ENCODE measurements at places on chromosomes 4 and X.

DNA sequence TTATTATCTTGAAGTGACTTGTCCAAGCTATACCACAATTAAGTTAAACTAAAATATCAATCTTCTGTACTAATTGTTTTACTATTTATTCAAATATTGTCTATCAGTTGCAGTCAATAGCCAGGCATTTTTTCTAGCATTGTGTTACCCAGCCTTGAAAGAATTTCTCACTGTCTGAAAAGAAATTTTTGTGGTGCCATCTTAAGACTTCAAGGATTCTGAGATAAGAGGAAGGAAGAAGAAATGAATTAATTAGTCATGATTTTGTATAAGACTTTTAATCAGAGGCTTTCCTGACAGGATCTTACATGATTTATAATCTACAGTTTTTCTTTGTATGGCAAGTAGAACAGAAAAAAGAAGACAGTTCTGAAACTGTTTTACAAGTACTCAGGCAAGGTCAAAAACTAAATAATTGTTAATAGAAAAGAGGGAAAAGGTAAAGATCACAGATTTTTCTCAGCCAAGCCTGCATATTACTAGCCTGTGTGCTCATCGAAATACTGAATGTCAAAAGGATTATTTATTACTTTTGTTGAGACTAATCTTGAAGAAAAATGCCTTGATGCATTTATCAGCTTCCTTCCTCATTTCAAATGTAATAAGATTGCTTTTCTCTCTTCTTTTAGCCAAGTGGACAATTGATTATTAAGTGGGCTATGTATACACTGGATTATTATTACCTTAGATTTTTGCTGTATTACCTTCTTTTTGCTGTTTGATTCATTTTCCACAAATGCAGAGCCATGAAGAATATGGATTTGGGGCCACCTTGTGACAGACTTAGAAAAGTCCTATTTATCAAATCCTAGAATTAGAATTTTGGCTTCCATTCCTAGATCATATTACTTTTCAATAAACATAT, 53.8 kb downstream of the CXCL1 start:
- no peak for DNase-seq

DNA sequence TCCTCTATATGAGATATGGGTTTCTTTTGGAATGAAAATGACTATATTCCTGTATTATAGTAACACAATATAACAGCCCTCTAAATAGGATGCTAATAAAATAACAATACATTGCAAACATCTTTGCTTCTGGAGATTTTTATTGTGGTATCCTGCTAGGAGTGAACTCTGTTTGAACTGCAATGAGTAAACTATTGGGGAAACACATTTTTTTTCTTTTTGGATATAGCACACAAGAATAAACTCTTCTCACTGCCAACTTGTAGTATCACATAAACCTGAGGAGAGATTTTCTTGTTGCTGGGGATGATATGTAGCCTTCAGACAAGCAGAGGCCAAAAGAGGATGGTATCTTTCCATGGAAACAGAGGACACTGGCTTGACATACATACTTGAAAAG, 238.2 kb downstream of the C4orf33 start:
- no peak for DNase-seq

- DNase-seq = peak; percentile 89
Observed at GRCh38 chrX:118823263-118824172, at the start of gene ZCCHC12. Gene ZCCHC12 (plus strand): TSS chrX:118823824. CDS start chrX:118825245, 1,421 bp downstream.

GRCh38 chr4:139469216-139469615, 15.3 kb downstream of the RAB33B start:
- no peak for DNase-seq

DNA sequence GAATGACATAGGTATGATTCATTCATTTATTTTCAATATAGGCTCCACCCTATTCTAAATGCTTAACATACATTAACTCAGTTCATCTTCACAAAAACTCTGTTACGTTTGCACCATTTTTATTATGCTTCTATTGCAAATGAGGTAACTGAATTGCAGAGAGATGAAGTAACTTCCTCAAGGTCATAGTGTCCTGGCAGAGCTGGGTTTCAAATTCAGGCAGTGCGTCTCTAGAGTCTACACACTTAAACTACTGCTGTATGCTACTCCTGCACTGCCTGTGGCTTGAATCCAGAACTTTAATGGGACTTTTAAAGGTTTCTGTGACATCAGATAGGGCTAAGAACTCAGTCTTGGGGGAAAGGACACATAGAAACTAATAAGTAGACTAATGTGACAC, 413.4 kb downstream of the UBE2NL start:
- no peak for DNase-seq

DNA sequence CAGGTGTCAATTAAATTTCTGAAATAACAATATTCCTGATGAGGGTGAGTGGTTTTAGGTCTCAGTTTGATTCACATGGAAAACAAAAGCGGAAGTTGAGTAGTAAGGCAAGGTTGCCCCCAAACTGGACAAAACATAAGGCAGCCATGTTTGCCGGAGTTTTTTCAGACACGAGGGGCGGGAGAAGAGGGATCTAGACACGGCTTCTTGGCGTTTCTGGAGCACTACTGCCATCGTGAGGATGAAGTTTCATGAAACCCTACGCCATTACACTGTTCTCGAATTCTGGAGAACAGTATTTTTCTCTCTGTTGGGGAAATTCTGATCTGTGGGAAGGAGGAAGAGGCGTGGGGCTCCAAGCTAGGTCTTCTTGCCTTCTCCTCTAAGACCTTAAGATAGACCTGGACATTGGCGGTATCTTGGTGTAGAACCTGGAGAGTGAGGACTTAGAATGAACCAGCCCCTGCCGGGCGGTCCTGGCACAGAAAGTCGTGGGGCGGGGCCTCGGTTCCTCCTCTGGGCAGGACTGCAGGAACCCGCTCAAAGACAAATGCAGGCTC, 160.3 kb downstream of the OR13H1 start:
- no peak for DNase-seq

GRCh38 chrX:9701790-9702189, 63.9 kb downstream of the GPR143 start:
- no peak for DNase-seq

- DNase-seq = no peak
Observed at GRCh38 chr4:128031756-128032384, 29.2 kb upstream of the LARP1B start.

- DNase-seq = no peak
Observed at GRCh38 chrX:97882306-97882705, 998.6 kb downstream of the RPA4 start.

DNA sequence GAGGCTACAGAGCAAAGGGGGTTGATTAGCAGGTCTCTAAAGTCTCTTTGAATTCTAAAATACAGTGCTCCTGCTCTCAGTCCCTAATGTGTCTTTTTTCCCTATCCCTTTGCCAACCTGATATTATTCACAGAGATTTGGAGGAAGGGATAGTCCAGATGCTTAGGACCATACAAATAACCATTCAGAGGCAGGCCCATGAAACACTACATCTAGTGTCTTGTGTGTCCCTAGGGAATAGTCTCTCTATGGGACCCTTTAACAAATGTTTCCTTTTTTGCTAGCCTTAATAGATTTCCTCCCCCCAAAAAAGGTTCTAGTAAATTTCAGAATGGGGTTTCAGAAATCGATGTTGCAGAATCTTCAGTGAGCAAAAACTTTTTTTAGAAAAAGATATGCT, 1.7 kb downstream of the NR0B1 start:
- no peak for DNase-seq

GRCh38 chr4:827209-828081, 1.5 kb upstream of the CPLX1 start:
- DNase-seq = peak; percentile 65

GRCh38 chr4:8594097-8595038, 1.8 kb downstream of the CPZ start:
- peak; percentile 92 for DNase-seq

DNA sequence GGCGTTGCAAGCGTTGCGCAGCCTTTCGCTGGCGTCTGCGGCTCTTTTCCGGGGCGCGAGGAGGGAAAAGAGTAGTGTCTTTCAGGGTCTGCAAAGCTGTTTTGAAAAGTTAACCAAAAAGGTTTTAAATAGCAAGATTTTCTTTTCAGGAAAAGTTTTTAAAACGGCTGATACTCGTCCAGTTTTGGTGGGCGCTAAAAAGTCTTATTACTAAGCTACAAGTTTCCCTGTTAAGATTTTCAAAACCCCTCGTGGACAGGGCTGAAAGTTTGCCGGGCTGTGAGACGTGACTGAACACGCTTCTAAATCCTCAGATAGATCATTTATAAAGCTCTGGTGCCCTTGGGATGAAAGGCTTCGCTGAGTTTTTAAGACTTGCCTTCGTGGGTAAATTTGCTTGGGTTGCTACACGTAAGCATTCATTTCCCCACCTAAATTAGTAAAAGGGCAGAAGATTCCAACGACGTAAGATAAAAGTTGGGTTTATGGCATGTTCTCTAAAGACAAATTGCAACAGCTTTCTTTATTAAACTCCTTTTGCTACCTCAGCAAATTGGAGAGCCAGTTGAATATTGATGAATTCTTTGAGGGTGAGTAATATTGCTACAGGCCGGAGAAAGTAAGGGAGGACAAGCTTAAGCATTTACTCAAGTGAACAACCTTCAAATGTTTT, 91.5 kb downstream of the HPRT1 start:
- no peak for DNase-seq

DNA sequence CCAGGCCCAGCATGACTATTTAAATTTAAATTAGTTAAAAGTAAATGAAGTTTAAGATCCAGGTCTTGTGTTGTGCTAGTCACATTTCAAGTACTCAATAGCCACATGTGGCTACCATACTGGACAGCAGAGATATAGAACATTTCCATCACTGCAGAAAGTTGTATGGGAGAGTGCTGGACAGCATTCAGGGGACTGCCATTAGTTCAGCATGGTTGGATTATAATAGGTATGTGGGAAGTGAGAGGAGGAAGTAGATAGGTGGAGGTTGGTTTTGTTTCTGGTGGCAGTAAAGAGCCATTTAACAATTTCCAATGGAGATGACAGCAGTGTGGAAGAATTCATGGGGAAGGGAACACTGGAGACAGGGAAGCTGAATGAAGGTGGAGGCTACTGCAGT, 42.1 kb downstream of the ERVMER34-1 start:
- no peak for DNase-seq

DNA sequence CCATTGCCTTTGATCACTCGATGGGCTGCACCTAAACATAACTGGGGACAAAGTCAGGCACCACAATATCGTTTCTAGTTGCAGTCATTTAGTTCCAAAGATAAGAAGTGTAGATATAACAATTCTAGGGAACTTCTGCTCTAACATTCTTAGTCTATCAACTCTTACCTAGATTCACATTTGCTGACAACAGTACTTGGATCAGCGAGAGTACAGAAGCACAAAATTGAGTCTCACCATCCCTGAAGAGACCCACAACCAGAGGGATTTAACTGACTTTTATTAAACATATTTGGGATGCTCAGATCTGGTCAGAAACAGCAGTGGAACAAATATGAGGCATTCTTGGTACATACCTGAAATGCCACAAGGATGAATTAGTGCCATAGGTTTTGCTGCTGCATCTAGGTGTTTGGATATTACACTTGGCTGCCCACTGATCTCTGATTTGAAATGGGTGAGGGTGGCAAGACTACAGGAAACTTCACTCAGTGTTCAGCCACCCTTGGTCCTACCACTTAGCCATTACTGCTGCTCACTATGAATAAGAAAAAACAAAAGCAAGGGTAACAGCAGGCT, 28.9 kb upstream of the HUWE1 start:
- no peak for DNase-seq

DNA sequence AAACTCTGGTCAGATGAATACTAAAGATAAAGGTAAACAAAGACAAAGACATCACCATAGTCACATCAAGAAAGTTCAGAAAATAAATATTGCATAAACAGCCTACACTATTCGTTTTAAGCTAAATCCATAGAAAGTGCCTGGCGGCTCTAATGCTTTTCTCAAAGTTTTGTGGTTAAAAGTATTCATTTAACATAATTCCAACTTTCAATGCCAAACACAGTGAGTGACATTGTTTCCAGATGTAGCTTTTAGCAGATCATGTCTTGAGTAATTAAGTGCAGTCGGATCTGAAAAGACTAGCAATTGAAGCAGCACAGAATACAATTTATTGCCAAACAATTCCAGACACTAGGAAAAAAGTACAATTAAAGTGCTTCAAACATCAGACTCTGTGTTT, 287.1 kb upstream of the ADGRL3 start:
- no peak for DNase-seq

- no peak for DNase-seq
Observed at GRCh38 chr4:173037242-173037641, 131.4 kb upstream of the GALNT7 start.

DNA sequence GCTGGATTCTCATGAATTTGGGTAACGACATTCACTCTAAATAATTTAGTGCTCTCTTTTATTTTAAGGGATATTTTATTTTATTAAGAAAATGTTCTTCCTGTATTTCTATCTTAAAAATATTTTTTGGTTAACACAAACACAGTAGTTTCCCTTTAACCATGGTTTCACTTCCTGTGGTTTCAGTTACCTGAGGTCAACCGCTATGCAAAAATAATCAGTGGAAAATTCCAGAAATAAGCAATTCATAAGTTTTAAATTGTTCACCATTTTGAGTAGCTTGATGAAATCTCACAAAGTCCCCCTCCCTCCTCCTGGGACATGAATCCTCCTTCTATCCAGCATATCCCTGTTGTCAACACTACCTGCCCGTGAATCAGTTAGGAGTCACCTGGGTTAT, 71.4 kb downstream of the GBA3 start:
- DNase-seq = no peak

DNA sequence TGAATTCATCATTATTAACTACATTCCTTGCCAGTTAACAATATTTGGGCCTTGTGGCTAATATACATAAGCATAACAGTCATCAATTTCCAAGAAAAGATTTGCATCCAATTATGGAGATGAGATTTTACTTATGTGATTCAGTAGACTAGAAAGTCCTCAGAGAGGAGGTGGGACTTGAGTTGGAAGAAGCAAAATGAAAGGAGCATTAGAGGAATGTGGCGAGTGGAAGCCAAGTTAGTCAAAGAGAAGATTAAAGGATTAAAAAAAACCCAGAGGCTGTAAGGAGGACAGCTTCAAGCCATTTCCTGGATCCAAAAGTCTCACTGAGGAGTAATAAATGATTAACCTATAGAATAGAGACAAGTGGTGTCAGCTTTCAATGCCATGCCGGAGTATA, 1099.4 kb upstream of the IGFBP7 start:
- DNase-seq = no peak
